ENCODE measurements at places on chromosomes 7 and 10.

DNA sequence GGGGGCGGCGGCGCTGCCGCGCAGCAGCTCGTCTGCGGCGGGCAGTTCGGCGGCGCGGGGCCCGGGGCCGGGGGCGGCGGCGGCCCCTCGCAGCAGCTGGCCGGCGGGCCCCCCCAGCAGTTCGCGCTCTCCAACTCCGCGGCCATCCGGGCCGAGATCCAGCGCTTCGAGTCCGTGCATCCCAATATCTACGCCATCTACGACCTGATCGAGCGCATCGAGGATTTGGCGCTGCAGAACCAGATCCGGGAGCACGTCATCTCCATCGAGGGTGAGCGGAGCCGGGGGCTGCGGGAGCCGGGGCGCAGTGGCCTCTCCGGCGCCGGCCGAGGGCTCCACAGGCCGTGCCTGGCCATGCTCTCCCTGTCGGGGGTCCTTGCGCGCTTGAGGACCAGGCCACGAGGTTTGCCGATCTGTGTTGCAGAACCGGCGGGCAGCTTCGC lies 548 bp downstream of the AGAP3 start:
- DNase-seq: no peak

DNA sequence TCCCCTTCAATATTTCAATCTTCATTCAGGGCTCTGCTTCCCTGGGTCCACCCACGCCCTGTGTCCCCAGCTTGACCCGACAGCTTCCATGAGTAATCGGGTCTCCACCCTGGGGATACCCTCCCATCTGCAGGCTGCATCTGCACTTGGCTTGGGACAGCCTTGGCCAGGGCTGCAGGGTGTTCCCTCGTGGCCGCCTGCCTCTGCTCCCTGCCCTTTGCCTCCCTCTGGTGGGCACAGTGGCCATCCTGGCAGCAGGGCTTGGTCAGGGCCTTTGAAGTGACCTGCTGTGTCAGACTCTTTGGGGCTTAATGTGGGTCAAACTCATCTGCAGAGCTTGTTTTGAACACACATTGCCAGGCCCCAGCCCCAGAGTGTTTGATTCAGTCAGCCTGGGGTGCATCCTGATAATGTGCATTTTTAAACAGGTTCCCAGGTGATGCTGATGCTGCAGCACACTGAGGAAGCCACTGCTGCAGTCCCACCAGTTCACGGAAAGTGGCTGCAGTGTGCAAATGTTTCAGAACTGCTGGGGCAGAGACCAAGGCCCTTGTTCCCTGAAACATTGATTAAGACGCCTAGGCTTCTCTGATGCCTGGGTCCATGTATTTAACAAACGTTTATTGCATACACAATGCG lies 80.7 kb upstream of the SEC61G start:
- DNase-seq: peak; percentile 44

DNA sequence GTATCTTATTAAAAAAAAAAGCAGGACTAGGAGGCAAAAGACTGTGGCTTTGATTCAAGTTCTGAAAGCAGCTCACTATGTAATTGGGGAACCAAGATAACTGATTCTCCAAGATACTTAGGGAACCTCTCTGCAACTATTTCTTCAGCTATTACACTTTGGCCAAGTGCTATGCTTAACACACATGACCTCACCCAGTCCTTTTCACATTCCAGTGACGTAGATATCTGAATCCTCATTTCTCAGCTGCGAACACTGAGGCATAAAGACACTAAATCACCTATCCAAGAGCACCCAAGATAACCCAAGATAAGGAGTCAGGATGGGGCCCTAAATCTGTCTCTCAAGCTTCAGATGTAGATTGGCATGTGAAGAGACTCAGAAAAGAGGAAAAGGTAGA lies 133.6 kb downstream of the GLI3 start:
- DNase-seq: no peak

DNA sequence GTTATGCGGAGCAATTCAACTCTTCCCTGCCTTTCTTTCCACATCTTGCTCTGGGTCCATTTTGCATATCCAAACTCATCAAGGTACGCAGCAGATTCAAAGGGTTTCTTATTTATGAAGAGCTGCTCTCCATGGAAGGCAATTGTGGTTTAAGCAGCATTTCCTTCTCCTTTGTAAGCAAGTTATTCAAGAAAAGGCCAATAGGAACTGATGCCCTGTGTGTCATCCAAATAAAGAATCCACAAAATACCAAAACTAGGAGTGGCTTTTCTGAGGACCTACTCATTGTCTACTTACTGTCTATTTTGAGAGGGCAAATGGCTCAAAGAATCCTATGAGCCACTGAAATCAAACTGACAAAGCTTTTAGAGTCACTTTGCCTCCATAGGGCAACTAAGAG lies 253.1 kb downstream of the PTEN start:
- DNase-seq: no peak

GRCh38 chr10:110822035-110822711 lies 49.6 kb upstream of the PDCD4 start:
- DNase-seq: peak; percentile 66
